B cell (primary cell): ENCODE measurements at places on chromosomes 11 and 22.

- H3K4me3 ChIP-seq: no peak overlapping the region
- H3K4me1 ChIP-seq: peaks cover 4% of the 10 kb centered on the region
- DNase-seq: peak; percentile 68
- H3K27ac ChIP-seq: no peak overlapping the region
- no peaks in the 10 kb centered on the region for H3K27me3 ChIP-seq
These were observed 21.5 kb downstream of the CASP4 start for GRCh38 chr11:104946907-104947306.

GRCh38 chr11:79101656-79102055, 339.2 kb downstream of the TENM4 start:
- peaks cover 6% of the 10 kb centered on the region for H3K27me3 ChIP-seq
- H3K4me1 ChIP-seq: no peaks in the 10 kb centered on the region
- H3K4me3 ChIP-seq: no peak overlapping the region
- H3K27ac ChIP-seq: no peak overlapping the region
- H3K36me3 ChIP-seq: no peaks in the 10 kb centered on the region
- no peak for DNase-seq

GRCh38 chr11:76152086-76152681, 54.1 kb downstream of the WNT11 start:
- DNase-seq: peak; percentile 80
- H3K27me3 ChIP-seq: no peaks in the 10 kb centered on the region
- H3K4me3 ChIP-seq: peak overlapping the region; percentile 25
- no peaks in the 10 kb centered on the region for H3K36me3 ChIP-seq
- no peak overlapping the region for H3K27ac ChIP-seq

GRCh38 chr11:76280151-76280881, 74.0 kb upstream of the WNT11 start:
- no peak overlapping the region for H3K27ac ChIP-seq
- no peak for DNase-seq
- no peaks in the 10 kb centered on the region for H3K27me3 ChIP-seq
- no peak overlapping the region for H3K4me3 ChIP-seq

GRCh38 chr11:24819006-24819405, 322.2 kb downstream of the LUZP2 start:
- no peak overlapping the region for H3K4me3 ChIP-seq
- H3K27me3 ChIP-seq: no peaks in the 10 kb centered on the region
- H3K4me1 ChIP-seq: no peaks in the 10 kb centered on the region
- H3K36me3 ChIP-seq: no peaks in the 10 kb centered on the region
- no peak for DNase-seq

DNA sequence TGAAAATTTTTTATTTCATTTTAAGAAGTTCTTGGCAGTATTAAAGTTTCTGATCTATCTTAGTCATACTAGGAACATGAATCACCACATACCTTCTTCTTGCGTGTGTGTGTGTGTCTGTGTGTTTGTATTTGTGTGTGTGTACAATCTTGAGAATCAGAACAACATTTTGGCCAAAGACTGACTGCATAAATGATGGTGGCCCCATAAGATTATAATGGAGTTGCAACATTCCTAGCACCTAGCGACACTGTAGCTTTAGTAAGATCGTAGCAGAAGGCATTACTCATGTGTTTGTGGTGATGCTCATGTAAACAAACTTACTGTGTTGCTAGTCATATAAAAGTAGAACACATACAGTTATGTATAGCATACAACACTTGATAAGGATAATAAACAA, 205.4 kb downstream of the FAM76B start:
- no peak for DNase-seq
- no peak overlapping the region for H3K27ac ChIP-seq
- no peaks in the 10 kb centered on the region for H3K36me3 ChIP-seq
- no peaks in the 10 kb centered on the region for H3K27me3 ChIP-seq
